ENCODE measurements at places on chromosomes 3 and 15.
A peak's percentile ranks its signal among the peaks of the same experiment; 100 is the strongest.

DNA sequence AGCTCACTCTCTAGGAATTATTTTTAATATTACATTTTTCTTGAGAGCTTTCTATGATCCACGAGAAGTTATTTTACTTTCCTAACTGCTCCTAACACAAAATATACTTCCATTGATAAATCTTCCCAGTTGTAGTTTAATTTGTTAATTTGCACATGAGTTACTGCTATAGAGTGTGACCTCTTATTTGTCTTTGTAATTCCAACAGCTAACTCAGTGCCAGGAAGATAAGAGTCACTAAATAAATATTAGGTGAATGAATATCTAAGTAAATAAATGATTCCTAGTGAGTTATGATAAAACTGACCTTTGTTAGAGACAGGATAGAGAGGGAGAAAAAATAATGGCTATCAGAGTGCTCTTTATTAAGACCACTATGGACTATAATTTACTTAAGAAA is 319.9 kb downstream of the NAALADL2 start:
- no peak for DNase-seq

GRCh38 chr15:73321496-73322450 is 47.0 kb downstream of the HCN4 start:
- no peak for DNase-seq

GRCh38 chr3:140859592-140860336 is 81.9 kb upstream of the SLC25A36 start:
- no peak for DNase-seq

- no peak for DNase-seq
Measured at GRCh38 chr3:62812631-62813030, 62.6 kb downstream of the CADPS start.

GRCh38 chr3:111681661-111682426 is 86.7 kb upstream of the ZBED2 start:
- no peak for DNase-seq

DNA sequence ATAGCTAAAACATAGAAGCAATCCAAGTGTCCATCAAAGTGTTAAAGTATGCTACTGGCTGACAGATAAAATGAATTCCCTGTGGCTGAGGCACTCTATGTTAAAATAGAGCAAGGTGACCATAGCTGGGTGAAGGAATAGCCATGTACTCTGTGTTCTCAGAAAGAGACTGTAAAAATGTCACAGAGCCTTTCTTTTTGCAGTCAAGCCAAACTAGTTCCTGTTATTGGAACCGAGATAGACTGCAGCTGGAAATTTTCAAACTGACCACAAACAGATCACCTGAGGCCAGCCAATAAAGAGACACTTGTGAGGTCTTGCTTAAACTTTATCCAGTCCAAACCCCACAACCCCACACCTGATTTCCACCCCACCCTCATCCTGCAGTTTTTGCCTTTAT is 422.8 kb upstream of the NAALADL2 start:
- DNase-seq = no peak

GRCh38 chr15:84609818-84610525 is 9.2 kb downstream of the ZSCAN2 start:
- no peak for DNase-seq

DNA sequence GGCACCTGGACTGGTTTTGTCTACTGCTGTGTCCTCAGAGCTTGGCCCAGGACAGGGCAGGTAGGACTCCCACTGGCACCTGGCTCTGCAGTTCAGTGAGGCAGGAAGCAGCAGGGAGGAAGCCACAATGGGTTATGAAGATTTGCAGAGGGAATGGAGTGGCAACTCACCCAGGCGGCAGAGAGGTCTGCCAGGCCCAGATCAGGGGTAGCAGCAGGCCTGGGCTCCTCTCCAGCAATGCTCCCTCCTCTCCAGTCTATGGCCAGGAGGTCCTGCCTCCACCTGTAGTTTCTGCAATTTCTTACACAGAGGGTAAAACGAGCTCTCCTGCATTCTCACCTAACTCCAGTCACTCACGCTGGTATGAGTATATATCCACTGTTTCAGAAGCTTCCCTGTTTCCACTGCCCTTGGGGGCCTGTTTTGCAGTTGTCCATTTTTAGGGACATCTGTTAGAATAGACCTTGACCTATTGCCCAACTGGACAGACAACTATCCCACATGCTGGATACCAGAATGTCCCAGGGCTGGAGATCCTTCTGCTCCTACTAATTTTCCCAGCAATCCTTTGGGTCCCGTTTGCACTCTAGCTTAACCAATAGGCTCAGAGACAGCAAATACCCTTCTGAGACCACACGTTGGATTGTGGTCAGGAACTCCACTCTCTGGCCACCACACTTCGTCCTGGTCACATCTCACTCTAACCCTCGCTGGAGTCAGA is 35.2 kb downstream of the HMCES start:
- DNase-seq = no peak

DNA sequence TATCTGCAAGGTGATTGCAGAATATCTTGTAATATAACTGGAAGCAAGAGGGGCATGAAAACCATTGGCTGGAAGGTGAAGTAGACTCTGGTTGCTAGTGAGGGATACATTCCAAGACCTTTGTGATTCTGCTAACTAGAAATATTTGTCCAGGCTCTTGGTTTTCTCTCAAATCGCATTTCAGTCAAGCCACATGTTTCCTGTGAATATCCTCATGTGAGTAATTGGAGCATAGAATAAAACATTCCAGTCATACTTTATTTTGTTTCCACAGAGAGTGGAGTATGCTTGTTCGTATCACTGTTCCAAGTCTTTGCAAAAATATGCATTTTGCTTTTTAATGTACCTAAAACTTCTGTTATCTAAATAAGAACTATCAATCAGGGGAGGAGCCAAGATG is 850.0 kb downstream of the EPHA3 start:
- DNase-seq = no peak

GRCh38 chr3:169771497-169772304 is 1.5 kb upstream of the MYNN start:
- DNase-seq = peak; percentile 60

GRCh38 chr15:28899061-28899738 is 13.4 kb downstream of the APBA2 start:
- DNase-seq = no peak

GRCh38 chr3:16378415-16378814 is 113.4 kb downstream of the OXNAD1 start:
- DNase-seq = no peak

- DNase-seq = no peak
Measured at GRCh38 chr3:129399895-129400357, 28.5 kb downstream of the EFCAB12 start.

GRCh38 chr3:4722103-4722502 is 229.0 kb downstream of the ITPR1 start:
- DNase-seq = no peak

DNA sequence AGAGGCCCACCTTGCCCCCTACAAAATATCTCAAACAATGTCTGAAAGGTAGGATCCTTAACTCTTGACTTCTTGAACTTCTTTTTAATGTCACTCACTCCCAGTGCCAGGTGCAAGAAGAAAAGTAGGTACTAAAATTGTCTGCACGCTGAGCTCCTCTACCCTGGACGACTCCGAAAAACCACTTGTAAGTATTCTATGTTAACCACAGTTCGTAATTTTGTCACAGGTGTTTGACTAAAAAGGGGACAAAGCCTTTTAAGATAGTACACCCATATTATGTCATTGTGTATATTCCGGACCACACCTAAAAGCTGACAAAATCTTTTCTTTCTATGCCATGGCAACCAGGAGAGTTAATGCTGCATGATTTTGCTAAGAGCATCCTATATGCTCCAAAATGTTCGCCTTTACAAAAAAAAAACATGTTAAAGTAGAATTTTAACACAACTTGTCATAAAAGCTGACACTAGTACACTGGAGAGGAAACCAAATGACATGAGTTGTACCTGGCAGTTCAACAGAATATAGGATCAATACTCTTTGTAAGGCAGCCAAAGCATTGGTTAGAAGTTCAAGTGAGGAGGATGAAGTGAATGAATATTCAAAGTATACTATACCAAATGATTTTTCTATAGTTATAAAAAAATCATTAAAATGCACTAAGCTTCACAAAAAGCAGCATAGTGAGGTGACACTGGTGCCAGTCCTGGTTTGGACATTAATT is 210.5 kb downstream of the FOXP1 start:
- peak; percentile 14 for DNase-seq

DNA sequence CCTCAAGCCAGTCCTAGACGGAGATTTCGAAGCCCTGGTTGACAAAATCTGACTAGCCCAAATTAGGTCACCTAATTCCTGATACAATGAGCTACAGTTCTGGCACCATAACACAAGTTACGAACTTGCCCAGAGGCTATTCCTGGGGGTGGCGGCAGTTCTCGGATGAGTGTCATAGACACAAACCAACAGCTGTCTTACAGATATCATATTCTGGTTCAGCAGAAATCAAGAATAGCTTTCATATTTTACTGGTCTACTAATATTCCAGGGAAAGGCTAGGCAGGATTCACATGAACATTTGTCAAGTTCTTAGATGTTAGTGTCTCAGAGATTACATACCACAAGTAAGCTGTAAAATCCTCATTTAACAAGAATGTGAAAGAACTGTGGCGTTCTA is 8.8 kb downstream of the ANAPC13 start:
- no peak for DNase-seq

Data from effector CD4-positive, alpha-beta T cell (primary cell).